ENCODE measurements at places on chromosomes 6 and 20. TPM values are rescaled to one million over a fixed set of nuclear protein-coding genes. Genes with fewer than 3 reads are reported as not detected.

DNA sequence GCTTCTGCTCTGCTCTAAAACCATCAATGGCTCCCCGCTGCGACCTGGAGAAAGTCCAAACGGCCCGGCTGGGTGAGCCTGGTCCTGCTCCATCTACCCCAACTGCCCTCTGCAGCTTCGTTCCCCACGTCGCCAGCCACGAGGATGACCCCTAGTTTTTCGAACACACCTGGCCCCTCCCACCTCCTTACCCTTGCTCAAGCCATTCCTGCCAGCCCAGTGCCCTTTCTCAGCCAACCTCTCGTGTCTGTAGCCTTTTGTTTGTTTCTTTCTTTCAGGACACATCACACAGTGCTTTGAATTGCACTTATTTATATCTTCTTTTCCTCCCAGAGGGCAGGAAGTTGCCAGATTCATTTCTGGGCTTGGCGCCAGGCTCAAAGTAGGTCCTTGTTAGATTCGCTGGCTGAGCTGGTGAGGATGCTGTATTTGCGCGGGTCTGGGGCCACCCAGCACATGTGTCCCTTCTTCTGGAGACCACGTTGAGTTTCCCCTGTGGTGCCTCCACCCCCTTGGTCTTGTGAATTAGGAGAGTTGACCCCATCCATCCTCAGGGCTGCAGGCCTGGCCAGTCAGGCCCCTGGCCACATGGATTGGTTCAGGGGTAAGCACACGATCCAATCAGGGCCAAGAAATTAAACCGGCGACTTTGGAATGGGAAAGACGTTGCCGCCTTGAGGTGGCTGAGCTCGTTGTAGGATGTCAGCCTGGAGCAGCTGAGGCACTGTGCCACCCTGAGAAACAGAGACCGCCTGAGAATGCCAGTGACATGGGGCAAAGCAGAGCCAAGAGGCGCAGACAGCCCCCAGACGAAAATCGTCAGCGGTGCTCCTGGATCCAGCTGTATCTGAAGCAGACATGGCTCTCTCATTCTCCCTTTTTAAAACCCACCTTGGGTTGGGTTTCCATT, 156.0 kb downstream of the CEBPB start:
- peak; percentile 58 for DNase-seq

GRCh38 chr20:53580376-53581111, 13.1 kb downstream of the ZNF217 start:
- DNase-seq, result no peak

- no peak for DNase-seq
Observed at GRCh38 chr6:26202811-26203583, 115.8 kb downstream of the HFE start.

DNA sequence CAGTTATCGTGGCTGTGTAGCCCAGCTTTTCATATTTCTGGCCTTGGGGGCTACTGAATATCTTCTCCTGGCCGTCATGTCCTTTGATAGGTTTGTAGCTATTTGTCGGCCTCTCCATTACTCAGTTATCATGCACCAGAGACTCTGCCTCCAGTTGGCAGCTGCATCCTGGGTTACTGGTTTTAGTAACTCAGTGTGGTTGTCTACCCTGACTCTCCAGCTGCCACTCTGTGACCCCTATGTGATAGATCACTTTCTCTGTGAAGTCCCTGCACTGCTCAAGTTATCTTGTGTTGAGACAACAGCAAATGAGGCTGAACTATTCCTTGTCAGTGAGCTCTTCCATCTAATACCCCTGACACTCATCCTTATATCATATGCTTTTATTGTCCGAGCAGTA, 475 bp downstream of the OR2B6 start:
- DNase-seq, result no peak

- no peak for DNase-seq
Observed at GRCh38 chr6:74765486-74765885, 440.4 kb downstream of the COL12A1 start.

DNA sequence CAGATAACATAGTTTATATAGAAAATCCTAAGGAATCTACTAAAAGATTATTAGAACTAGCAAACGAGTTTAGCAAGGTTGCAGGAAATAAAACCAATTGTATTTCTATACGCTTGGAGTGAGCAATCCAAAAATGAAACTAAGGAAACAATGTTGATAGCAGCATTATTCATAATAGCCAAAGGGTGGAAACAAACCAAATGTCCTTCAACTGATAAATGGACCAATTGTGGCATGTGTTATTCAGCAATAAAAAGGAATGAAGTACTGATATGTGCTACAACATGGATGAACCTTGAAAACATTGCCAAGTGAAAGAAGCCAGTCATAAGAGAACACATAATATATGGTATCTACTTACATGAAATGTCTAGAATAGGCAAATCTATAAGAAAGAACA, 101.0 kb upstream of the VSTM2L start:
- DNase-seq, result no peak

GRCh38 chr6:31558631-31559500, 11.5 kb downstream of the NFKBIL1 start:
- no peak for DNase-seq

DNA sequence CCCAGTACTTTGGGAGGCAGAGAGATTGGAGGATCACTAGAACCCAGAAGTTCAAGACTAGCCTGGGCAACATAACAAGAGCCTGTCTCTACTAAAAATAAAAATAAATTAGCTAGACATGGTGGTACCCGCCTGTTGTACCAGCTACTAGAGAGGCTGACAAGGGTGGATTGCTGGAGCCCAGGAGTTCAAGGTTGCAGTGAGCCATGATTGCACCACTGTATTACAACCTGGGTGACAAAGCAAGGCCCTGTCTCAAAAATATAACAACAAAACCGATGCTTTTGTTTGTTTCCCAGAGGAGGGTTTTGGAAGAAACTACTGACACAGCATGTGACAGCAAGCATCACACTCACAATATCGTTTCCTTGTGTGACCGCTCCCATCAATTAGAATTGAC, 119.6 kb downstream of the TSHZ2 start:
- no peak for DNase-seq

DNA sequence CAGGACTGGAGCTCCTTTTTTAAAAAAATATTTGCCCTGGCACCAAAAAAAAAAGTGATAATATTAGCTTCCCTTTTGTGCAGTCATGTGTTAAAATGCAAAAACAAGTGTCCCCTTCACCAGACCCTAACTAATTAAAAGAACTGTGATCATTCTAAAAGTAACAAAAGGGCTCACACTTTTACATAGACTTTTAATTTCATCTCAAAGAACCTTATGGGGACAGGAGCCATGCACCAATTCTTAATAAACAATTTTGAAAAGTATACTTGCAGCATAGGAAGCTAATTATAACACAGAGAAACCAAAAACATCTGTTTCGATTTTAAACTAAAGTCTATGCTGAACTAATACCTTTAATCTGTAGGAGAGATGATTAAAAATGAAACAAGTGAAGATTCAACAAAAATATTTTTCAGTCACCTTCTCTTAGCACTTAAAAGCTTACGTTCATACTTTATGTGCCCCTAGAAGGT, 17.3 kb downstream of the STX7 start:
- no peak for DNase-seq

- no peak for DNase-seq
Observed at GRCh38 chr6:2616811-2617210, 133.9 kb downstream of the MYLK4 start.

- DNase-seq, result no peak
Observed at GRCh38 chr20:44910690-44911262, 916 bp downstream of the PABPC1L start.

- peak; percentile 38 for DNase-seq
Observed at GRCh38 chr6:54846857-54847674, 495 bp downstream of the FAM83B start.

Gene OVOL2
- total RNA-seq, result 20.7 TPM

Gene ADRM1
- 173 TPM for total RNA-seq

Gene ANKRD66
- total RNA-seq, result not detected

Gene ADGRF4
- total RNA-seq, result 4.5 TPM

Gene SYNGAP1
- total RNA-seq, result 17.7 TPM

Gene SLC12A5
- total RNA-seq, result 8.7 TPM

Gene SLC24A3
- not detected for total RNA-seq

Gene SLC25A27
- total RNA-seq, result 25.0 TPM

Data from PC-9 (cell line).